ENCODE measurements at places on chromosomes 1 and 21.

- no peak for DNase-seq
Measured at GRCh38 chr1:156862997-156863599, 2.4 kb downstream of the NTRK1 start.

- no peak for DNase-seq
Measured at GRCh38 chr1:21664806-21665588, 4.2 kb downstream of the RAP1GAP start.

DNA sequence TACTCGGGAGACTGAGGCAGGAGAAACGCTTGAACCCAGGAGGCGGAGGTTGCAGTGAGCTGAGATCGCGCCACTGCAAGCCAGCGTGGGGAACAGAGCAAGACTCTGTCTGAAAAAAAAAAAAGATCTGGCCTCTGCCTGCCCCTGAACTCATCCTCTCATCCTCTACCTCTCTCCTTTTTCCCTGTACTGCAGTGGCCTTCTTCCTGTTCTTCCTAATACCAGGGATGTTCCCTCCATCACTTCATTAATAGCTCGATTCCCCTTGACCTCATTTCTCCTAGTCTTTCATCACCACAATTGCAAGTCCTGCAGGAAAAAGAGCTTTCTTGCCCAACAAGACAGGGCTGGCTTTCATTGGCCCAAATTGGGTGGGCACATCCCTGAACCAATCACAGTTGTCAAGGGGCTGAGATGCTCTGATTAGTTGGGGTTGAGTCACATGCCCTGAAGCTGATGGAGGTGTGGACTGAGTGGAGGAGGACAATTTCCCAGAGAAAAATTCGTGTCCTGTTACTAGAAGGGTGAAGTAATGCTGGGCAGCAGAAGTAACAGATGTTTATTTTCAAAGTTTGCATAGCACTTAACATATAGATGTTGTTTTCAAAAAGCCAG lies 86.8 kb upstream of the PUM1 start:
- DNase-seq = no peak

GRCh38 chr1:65166572-65167305 lies 18.7 kb downstream of the AK4 start:
- no peak for DNase-seq

DNA sequence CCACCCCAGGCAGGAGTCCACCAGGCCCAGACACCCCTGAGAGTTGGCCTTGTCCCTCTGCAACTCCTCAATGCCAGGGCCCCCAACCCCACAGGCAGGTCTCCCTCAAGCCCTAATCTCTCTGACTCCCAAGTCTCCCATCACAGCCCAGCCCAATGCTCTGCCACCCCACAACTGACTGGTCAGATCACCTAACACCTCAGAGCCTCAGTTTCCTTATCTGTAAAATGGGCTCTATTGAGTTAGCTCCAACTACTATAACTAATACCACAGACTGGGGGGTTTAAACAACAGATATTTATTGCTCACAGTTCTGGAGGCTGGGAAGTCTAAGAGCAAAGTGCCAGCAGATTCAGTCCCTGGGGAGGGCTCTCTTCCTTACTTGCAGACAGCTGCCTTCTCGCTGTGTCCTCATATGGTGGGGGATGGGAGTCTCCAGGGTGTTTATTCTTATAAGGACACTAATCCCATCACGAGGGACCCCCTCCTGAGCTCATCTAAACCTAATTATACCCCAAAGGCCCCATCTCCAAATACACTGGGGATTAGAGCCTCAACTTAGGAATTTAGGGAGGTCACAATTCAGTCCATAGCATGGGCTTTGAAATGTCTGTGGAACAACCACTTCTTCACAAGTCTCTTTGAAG lies 34.9 kb upstream of the ZC3H12A start:
- DNase-seq = no peak

- no peak for DNase-seq
Measured at GRCh38 chr1:155075535-155075934, 3.1 kb upstream of the EFNA3 start.

- no peak for DNase-seq
Measured at GRCh38 chr1:234618737-234619049, 8.7 kb upstream of the IRF2BP2 start.

DNA sequence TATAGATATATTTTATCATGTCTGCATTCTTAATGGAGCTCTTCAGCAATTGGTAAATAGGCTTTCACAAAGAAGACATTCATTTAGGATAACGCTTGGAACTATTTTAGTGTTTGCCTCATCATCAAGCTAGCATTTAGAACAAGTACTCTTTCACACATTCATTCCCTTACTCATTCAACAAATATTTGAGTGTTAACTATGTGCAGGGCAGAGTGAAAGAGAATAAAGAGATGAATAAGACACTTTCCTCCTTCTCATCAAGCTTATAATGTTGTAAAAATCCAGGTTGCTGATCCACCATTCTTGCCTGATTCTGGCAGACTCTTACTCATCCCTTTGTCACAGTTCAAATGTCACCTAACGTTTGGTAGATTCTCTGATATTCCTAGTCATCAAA lies 386.3 kb upstream of the BEND5 start:
- DNase-seq = no peak

GRCh38 chr21:15343066-15343465 lies 278.3 kb upstream of the NRIP1 start:
- DNase-seq = no peak

DNA sequence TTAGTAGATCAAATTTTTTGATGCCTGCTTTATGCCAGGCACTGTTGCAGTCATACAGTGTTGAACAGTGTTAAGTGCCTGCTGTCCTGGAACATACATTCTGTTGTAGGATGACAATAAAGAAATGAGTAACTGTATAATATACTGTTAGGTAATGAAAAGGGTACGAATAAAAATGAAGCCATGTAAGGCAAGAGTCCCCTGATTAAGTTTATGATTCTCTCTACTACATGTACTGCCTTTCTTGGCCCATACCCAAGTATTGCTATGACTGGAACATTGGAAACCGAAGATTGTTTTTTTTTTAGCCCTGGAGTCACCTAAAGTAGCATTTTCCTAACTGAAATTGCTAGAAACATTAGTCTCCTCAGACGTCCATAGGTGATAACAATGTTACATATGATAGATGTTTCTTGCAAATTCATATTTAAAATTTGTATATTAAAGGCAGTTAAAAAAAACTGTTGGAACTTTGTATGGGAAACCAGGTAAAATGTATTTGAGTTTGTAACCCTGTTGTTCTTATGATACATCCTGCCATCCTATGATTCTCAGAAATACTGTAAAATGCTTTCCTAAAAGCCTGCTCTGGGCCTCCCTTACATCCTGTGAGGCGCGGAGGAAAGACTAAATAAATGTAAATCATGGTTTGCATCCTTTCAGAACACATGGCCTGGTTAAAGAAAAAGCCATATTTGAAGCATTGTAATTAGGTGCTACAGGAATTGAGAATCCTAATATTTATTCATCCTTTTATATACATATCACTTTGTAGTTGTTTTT lies 5.8 kb downstream of the ATP5PB start:
- no peak for DNase-seq

- DNase-seq = no peak
Measured at GRCh38 chr1:22207511-22208267, 64.8 kb upstream of the WNT4 start.

- no peak for DNase-seq
Measured at GRCh38 chr1:7010534-7011200, 225.4 kb downstream of the CAMTA1 start.

DNA sequence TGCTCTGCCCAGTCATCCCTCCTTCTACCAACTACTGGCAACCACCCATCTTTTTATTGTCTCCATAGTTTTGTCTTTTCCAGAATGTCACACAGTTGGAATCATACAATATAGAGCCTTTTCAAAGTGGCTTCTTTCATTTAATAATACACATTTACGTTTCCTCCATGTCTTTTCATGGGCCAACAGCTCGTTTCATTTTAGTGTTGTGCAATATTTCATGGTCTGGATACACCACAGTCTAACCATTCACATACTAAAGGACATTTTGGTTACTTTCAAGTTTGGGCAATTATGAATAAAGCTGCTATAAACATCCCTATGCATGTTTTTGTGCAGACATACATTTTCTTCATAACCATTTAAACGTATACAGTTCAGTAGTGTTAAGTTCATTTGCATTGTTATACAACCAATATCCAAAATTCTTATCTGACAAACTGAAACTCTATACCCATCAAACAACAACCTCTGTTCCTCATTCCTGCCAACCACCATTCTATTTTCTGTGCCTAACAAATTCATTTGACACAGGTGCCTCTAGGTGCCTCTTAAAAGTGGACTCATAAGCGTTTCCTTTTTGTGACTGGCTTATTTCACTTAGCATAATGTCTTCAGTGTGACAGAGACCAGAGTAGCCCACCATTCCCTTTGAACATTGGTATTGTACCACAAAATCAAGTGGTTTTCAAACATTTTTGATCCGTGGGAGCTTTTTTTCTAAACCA lies 138.1 kb downstream of the NR5A2 start:
- DNase-seq = no peak

DNA sequence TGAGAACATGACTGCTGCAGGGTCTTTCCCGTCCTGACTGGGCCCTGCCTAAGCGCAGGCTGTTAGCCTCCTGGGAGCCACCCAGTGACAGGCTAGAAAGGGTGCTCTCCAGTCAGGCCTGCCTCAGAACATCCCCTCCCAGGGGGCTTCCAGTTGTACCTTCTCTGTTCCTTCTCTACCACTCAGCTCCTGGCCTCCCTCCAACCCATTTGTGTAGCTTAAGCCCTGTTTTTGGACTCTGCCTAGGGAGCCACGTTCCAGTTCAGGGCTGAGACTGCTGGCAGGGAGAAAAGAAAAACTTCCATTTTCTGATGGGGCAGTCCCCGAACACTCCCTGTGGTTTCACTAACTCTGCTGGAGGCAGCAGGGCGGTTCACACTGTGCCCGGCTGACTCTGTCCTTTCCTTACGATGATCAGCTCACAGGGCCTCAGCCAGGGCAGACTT lies 15.3 kb upstream of the POU3F1 start:
- DNase-seq = no peak

DNA sequence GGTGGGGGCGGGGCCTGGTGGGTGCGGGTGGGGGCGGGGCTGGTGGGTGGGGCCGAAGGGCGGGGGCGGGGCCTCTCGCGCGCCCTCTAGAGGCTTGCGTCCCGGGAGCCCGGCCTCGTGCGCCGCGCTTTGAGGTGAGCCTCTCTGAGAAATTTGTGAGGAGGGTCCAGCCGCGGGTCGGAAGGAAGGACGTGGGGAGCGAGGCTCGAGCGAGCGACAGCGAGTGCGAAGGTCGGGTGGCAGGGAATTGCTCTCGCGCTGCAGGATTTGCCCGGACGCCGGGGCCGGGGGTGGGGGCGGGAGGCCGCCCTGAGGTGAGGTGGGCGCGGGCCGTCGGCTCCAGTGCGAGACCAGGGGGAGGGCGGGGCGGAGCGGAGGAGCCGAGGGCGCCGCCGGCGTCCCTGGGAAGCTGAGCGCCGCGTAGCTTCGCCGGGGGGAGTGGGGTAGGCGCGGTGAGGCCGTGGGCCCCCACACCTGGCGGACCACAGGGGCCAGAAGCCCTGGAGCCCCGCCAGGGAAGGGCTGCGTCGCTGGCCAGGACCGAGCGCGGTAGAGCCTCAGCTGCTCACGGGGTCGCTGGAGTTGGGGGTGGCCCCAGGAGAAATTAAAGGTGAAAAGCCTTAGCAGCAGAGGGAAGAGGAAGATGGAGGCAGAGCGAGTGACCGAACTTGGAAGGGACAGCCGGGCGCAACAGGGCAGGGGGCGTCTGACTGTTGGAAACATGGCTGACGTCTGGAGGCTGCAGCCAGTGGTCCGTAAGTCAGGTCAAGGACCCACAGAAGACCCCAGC lies 754 bp upstream of the LSS start:
- DNase-seq = peak; percentile 78

- no peak for DNase-seq
Measured at GRCh38 chr1:116335850-116336624, 37.0 kb upstream of the ATP1A1 start.

DNA sequence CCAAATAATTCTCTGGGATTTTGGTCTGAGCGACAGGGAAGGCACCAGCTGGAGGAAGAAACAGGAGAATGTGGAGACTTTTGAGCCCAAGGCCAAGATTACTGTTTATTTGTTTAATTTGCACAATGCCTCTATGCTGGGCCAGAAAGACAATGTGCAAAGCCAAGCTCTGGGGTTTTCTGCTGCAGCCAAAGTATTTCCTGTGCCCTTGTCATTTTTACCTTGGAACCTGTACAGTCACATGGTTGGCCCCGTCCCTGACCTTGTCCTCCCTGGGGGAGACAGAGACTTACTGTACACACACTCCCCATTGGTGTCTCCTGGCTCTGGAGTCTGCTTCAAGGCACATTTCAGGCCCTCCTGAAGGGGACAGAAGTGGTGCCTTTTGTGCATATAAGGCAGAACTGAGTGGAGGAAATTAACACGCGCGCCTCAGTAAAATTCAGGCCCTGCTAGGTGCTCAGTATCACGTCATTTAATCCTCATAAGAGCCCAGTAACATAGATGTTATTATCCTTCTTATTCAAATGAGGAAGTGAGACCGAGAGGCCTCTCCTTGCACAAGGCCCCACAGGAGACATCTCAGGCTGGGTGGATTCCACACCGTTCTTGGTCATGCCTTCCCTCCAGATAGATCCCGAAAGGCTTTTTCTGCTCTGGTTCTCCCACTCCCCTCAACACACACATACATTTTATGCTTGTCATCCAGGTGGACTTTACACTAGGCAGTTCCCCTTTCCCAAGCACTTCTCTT lies 21.1 kb downstream of the C1orf115 start:
- DNase-seq = no peak

DNA sequence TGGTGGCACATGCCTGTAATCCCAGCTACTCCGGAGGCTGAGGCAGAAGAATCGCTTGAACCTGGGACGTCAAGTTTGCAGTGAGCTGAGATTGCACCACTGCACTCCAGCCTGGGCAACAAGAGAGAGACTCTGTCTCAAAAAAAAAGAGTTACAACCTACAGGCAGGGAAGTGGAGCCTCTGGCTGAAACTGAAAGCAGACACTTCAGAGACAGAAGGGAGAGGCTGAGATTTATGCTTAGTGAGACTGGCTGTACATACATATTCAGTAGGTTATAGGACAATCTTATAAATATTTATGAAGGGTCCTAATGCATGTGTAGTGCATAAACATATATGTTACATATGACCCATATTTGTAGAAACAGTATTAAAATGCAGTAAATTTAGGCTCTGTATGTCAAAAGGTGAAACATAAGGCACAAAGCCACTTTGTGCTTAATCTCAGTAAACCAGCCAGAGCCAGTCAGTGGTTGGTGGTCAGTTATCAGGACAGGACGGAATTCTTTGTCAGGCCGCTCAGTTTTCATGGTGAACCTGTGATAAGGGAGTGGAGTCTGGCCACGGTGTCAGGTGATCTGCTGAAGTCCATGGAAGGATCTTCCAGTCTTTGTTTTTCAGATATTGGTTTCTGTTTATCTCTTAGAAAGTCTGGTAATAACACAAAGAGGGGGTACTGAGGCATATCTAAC lies 13.7 kb downstream of the RHEX start:
- no peak for DNase-seq

All from KG1 (cell line).